ENCODE measurements at places on chromosomes 12 and 14. TPM values are rescaled to one million over a fixed set of nuclear protein-coding genes. Genes with fewer than 3 reads are reported as not detected.

The DNM1L gene
- 45.3 TPM for total RNA-seq

The TMEM63C gene
- total RNA-seq: 23.8 TPM

The ALDH1L2 gene
- 4.8 TPM for total RNA-seq

The NKX2-1 gene
- total RNA-seq: not detected

The TEX52 gene
- not detected for total RNA-seq

The LBHD2 gene
- total RNA-seq: not detected

The TMEM260 gene
- total RNA-seq: 52.7 TPM

The KCTD10 gene
- total RNA-seq: 67.2 TPM

- H3K36me3 ChIP-seq: peaks cover 34% of the 10 kb centered on the region
- peak overlapping the region; percentile 5 for H3K4me3 ChIP-seq
- H3K27ac ChIP-seq: peak overlapping the region; percentile 60
- DNase-seq: peak; percentile 41
Measured at GRCh38 chr14:55136885-55137786, 8.1 kb downstream of the LGALS3 start.

GRCh38 chr14:81311778-81312177 is 88.3 kb downstream of the STON2 start:
- DNase-seq: no peak
- no peaks in the 10 kb centered on the region for H3K27me3 ChIP-seq
- H3K27ac ChIP-seq: no peak overlapping the region
- no peaks in the 10 kb centered on the region for H3K4me1 ChIP-seq

DNA sequence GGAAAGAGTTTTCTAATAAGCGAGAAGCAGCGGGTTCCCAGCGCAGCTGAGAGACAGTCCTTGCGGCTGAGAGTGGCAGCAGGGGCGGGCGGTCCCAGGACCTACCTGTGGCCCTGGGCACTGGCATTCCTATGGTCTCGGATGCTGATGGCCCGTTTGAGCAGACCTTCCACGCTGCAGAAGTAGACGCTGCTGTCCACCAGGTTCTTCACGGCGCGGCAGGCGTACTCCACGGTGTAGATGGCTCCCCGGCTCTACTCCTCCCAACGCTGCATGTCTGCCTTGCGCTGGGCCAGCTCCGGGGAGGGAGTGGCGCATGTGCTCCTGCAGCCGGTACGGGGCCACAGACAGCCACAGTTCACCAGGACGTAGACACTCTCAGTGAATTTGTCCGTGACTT is 21.8 kb upstream of the PLEKHA5 start:
- no peak overlapping the region for H3K4me3 ChIP-seq
- H3K27me3 ChIP-seq: no peaks in the 10 kb centered on the region
- no peak for DNase-seq
- H3K4me1 ChIP-seq: no peaks in the 10 kb centered on the region

DNA sequence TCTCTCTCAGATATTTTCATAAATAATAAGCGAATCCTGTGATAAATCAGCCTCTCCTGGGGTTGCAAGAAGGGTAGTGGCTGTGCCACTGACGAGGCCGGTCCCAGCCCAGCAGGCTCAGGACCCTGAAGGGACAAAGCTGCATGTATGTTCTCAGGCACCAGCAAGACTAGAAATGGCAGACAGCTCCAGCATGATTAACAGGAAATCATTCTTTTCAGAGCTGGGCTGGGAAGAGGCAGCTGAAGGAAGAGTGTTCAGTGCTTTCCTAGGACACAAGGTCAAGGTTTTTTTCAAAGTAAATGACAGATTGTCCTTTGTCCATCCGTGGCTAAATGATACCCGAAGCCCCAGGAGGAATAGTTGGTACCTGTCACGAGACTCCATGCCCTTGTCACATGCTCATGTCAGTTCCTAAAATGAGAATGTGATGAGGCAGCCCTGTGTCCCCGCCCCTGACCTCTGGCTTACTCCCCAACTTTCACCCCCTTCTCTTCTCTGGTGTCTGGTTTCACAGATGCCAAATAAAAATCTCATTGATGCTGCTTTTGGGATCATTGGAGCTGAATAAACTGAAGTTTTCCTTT is 65.1 kb downstream of the PPP1R36 start:
- no peak for DNase-seq
- peak overlapping the region; percentile 4 for H3K27ac ChIP-seq
- H3K27me3 ChIP-seq: no peaks in the 10 kb centered on the region
- H3K4me3 ChIP-seq: no peak overlapping the region
- peaks cover 12% of the 10 kb centered on the region for H3K4me1 ChIP-seq

DNA sequence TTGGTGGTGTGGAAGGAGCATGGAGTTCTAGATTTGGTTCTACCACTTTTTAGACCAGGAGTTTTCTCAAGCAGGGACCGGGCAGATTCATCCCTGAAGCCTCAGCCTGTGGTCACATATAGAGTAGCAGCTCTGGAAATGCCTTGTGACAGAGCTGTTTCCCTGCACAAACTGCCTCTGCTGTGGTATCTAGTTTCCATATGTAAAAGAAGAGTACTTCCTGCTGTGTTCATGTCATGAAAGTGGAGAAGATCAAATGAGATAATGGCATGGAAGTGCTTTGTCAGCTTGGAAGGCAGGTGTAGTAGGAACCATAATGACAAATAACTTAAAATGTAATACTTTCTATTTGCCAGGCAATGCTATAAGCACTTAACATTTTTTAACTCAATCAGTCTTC is 26.1 kb downstream of the OTUB2 start:
- DNase-seq: no peak
- H3K36me3 ChIP-seq: no peaks in the 10 kb centered on the region

- no peaks in the 10 kb centered on the region for H3K27me3 ChIP-seq
- peak overlapping the region; percentile 77 for H3K27ac ChIP-seq
- peaks cover 20% of the 10 kb centered on the region for H3K4me1 ChIP-seq
Measured at GRCh38 chr12:2284321-2284813, 231.6 kb downstream of the CACNA1C start.

DNA sequence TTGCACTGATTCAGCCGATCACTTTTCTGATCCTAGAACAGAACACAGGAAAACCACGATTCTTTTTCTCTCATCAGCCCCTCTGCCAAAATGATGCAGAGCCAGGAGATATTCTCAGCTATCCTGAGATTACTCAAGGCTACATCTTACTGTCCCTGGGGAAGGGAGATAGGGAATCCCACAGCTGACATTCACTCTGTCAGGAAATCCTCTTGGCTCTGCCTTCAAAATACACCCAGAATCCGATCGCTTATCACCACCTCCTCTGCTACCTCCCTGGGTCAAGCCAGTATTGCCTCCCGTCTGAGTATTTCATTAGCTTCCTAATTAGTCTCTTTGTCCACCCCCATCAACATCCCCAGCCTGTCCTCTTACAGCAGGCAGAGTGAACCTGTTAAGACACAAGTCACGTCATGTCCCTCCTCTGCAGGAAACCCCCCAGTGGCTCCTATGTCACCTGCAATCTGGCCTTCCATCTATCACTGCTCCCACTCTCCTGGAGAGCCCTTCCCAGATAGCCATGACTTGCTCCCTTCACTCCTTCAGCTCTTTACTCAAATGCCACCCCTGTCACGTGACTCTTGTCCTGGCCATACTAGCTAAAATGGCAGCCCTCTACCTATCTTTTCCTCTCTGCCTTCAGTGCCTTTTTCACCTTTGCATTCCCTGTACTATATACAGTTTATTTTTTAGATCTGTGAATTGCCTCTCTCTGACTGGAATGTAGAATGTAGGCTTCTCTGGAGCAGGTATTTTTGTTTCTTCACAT is 70.3 kb downstream of the GALNT4 start:
- no peak overlapping the region for H3K4me3 ChIP-seq
- H3K27me3 ChIP-seq: no peaks in the 10 kb centered on the region
- no peak for DNase-seq
- peaks cover 34% of the 10 kb centered on the region for H3K4me1 ChIP-seq

- no peak overlapping the region for H3K4me3 ChIP-seq
- no peaks in the 10 kb centered on the region for H3K27me3 ChIP-seq
- no peaks in the 10 kb centered on the region for H3K36me3 ChIP-seq
- H3K27ac ChIP-seq: no peak overlapping the region
Measured at GRCh38 chr14:75497191-75497590, 25.1 kb upstream of the BATF start.

- H3K36me3 ChIP-seq: no peaks in the 10 kb centered on the region
- no peaks in the 10 kb centered on the region for H3K4me1 ChIP-seq
- peaks cover 7% of the 10 kb centered on the region for H3K27me3 ChIP-seq
- no peak overlapping the region for H3K27ac ChIP-seq
- no peak for DNase-seq
Measured at GRCh38 chr14:104361921-104362681, 217.5 kb upstream of the C14orf180 start.

DNA sequence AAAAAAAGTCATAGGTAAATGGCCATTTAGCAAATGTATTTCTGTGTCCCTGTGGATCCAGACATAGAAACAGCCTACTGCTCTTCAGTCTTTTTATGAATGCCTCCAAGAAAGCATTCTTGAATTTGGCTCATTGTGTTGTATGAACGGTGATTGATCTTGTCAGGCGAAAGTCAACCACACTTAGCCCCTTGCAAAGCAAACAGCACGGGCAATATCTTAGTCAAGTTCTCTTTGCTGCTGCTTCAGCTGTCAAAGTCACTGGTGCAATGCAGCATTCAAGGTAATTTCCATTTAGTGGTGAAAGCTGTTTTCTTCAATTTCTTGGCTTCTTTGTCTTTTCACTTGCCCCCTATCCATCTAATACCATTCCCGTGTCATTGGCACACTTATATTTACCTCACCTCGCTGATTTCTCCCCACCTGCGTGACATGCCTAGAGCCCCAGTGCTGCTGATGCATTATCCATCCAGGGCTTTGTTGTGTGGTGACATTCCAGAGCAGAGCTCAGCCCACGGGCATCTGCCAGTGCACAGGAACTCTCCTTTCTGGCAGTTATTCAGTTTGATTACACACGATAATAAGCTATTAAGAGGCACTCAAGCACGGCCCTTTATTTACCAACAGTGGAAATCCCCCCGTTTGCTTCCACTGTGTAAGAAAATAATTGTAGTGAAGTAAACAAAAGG is 362.3 kb upstream of the NOVA1 start:
- no peak overlapping the region for H3K27ac ChIP-seq
- no peaks in the 10 kb centered on the region for H3K27me3 ChIP-seq
- no peak overlapping the region for H3K4me3 ChIP-seq
- DNase-seq: no peak
- H3K36me3 ChIP-seq: no peaks in the 10 kb centered on the region
- no peaks in the 10 kb centered on the region for H3K4me1 ChIP-seq

DNA sequence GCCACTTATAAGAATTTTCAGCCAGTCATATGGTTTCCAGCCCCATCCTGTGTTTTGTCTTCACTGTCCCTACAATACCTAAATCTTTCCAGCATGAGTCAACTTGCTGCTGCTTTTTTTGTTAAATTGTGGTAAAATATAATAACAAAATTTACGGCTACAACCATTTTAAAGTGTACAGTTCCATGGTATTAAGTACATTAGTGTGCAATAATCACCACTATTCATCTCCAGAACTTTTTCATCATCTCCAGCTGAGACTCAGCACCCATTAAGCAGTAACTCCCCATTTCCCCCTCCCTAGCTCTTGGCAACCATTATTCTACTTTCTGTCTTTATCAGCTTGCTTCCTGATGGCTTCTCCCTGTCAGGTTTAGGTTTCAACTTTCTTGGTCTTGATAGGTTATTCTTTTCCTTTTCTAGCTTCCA is 39.1 kb downstream of the FRS2 start:
- H3K27me3 ChIP-seq: no peaks in the 10 kb centered on the region
- peaks cover 30% of the 10 kb centered on the region for H3K4me1 ChIP-seq
- DNase-seq: no peak
- no peaks in the 10 kb centered on the region for H3K36me3 ChIP-seq

- H3K27me3 ChIP-seq: no peaks in the 10 kb centered on the region
- no peaks in the 10 kb centered on the region for H3K4me1 ChIP-seq
- H3K27ac ChIP-seq: no peak overlapping the region
- H3K36me3 ChIP-seq: no peaks in the 10 kb centered on the region
- no peak for DNase-seq
Measured at GRCh38 chr14:52241087-52241793, 26.3 kb upstream of the PTGDR start.

DNA sequence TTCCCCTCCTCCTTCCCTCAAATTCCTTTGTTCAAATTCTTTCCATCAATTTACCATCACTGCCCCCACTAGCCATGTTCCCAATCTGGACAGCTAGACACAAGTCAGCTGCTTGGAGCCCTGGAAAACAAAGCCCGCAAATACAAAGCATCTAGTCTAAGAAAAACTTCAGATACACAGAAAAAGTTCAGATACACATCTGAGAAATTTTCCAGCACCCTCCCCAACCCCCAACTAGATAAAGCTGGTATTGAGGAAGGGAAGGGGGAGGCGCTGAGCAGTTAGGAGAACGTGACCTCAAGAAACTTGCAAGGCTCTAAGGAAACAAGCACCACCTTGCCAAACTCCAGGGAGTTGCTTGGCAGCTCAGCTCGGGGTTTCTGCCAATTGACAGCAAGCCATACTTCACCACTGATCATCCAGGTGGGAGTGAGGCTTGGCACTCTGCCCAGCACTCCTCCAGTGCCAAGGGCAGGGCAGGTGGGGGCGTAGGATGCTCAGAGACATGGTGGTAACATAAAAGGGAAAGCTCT is 5.1 kb upstream of the CNIH1 start:
- peak; percentile 64 for DNase-seq
- H3K27ac ChIP-seq: peak overlapping the region; percentile 88
- no peak overlapping the region for H3K4me3 ChIP-seq
- peaks cover 31% of the 10 kb centered on the region for H3K4me1 ChIP-seq
- no peaks in the 10 kb centered on the region for H3K27me3 ChIP-seq
- no peaks in the 10 kb centered on the region for H3K36me3 ChIP-seq

- H3K27me3 ChIP-seq: no peaks in the 10 kb centered on the region
- H3K27ac ChIP-seq: no peak overlapping the region
- H3K4me3 ChIP-seq: no peak overlapping the region
Measured at GRCh38 chr14:84084056-84084630, 1445.8 kb upstream of the FLRT2 start.

- H3K36me3 ChIP-seq: no peaks in the 10 kb centered on the region
- no peak overlapping the region for H3K27ac ChIP-seq
- peaks cover 24% of the 10 kb centered on the region for H3K27me3 ChIP-seq
- peak; percentile 67 for DNase-seq
Measured at GRCh38 chr14:99389174-99389826, 91.4 kb downstream of the SETD3 start.

GRCh38 chr12:127567531-127567930 is 699.4 kb upstream of the TMEM132C start:
- no peak overlapping the region for H3K4me3 ChIP-seq
- no peaks in the 10 kb centered on the region for H3K27me3 ChIP-seq
- H3K27ac ChIP-seq: no peak overlapping the region
- no peaks in the 10 kb centered on the region for H3K36me3 ChIP-seq
- no peaks in the 10 kb centered on the region for H3K4me1 ChIP-seq
- DNase-seq: no peak

DNA sequence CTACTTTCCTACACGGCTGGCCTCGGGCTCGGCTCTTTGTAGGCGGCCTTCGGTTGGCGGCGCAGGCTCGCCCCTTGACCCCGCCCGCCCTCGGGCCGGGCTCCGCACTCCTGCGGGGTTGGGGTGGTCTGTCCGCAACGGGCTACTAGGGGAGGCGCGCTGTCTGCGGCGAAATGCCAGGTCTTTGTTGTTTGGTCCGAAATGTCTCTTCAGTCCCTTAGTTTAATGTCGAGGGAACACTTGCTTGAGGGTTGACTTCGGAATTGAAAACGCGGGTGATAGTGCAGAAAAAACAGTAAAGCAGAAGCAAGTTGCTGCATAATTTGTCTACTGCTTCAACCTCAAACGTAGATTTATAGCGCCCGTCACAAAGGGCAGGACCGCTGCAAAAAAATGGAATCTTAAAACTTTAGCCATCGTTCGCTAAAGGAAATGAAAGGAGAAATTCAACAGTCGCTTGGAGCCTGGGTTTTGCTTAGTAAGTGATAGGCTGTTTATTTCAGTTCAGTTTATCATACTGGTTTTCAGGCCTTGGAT is 390 bp downstream of the JKAMP start:
- no peaks in the 10 kb centered on the region for H3K27me3 ChIP-seq
- peak overlapping the region; percentile 98 for H3K27ac ChIP-seq
- H3K36me3 ChIP-seq: peaks cover 18% of the 10 kb centered on the region
- no peak for DNase-seq

Measured in transverse colon (tissue), 4 donors.